ENCODE measurements at places on chromosomes 5 and 9.

GRCh38 chr9:128048663-128049062 lies 18.5 kb downstream of the NAIF1 start:
- DNase-seq = no peak

DNA sequence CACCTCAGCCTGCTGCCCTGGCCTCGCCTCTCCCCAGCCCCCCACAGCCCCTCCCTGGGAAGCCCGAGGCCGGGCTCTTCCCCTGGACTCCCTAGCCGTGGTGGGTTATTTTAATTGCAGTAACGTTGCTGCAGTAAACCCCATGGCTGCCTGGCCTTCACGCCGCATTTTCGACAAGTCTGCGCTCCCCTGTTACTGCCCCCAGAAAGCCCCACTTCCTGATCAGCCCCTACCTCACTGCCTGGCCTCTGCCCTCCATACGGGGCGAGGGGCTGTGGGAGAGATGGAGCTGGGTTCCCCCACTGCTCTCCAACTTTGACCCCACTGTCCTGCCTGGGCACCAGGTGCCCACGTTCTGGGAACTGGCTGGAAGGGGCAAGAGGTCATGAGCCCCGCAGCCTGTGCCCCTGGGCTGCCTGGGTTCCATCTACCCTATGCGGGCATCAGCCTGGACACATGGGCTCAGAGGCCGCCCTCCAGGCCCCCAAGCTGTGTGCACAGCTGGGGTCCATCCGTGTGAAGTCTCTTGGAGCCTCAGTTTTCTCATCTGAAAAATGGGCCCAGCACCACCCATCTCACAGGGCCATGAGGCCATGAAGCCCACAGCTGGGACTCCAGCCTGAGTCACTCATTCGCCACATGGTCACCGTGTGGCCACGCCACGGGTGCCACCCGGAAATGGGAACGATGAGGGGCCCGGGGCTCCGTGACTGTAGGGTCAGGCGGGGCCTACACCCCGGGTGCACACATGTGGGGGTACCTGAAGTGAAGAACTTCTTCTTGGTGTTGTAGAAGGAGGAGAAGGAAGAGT lies 11.5 kb downstream of the EGFL7 start:
- DNase-seq = no peak

- DNase-seq = no peak
Observed at GRCh38 chr5:112974901-112975300, 1.7 kb upstream of the DCP2 start.

DNA sequence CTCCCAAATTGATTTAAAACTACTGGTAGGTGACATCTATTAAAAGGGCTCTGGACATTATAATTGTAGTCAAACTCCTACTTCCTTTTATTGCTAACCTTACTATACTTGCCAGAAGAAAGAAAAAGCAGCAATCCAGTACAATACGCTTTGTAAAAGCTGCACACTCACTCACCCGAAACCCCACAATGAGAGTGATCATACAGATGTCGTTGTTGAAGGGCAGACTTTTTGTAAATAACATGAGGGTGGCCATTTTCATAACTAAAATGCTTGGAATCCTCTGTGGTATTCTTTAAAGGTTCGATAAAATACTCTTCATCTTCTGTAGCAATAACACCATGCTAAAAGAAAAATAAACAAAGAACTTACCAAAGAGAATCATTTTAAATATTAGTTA lies 21.7 kb downstream of the ADAMTS6 start:
- DNase-seq = no peak

DNA sequence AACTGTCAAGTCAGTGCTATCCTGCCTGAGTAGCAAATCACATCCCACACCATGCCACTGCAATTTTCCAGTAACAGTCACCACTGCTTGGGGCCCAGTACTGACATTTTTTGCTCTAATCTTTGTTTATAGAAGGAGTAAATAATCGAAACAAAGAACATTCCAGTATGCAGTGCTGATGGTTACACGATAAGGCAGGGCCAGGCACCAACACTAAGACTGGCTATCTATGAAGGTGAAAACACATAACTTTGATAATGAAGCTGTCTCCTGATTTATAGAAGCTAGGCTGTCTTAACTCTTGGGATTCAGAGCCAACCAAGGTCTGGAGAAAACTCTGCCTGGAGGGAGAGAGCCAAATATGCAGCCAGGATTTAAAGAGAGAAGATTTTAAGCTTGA lies 365.3 kb downstream of the BNC2 start:
- no peak for DNase-seq

DNA sequence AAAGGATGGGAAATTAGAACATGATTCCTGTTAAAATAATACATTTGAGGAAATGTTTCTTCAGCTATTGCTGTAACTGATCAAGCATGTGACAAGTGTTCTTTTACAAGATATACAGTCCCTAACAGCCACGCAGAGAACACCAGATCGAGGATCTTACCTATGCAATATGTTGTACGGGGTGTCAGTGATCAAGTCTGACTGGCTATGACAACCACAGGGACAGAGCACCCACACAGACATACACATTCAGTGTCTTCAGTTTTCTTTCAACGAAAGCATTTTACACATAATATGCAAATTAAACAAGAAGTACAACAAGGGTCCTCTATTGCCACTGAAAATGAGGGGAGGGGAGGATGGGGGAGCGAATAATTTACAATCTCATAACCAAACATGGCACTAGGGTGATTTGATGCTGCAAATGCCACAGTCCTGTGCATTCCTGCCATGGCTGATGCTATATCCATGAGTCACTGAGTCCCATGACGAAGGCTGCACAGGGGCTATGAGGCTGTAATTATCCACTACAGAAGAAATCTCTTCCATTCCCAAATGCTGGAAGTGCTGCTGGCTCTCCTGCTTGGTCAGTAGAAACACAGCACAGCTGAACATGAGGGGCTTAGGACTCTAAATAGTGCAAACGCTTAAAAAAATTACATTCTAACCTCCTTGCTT lies 118.2 kb downstream of the KLHL3 start:
- DNase-seq = no peak
